Naive B cell (primary cell): ENCODE measurements at places on chromosomes 4 and X. TPM values are rescaled to one million over a fixed set of nuclear protein-coding genes. Genes with fewer than 3 reads are reported as not detected.

Gene GRK4
- polyA plus RNA-seq, result 1.0 TPM

Gene PDLIM3
- not detected for polyA plus RNA-seq

Gene DUSP9
- not detected for polyA plus RNA-seq

Gene DKC1
- polyA plus RNA-seq, result 43.7 TPM

Gene CABS1
- not detected for polyA plus RNA-seq

Gene PFKFB1
- not detected for polyA plus RNA-seq

Gene SHOX
- polyA plus RNA-seq, result not detected

Gene EOLA1
- polyA plus RNA-seq, result 27.8 TPM

Gene SSX3
- not detected for polyA plus RNA-seq

Gene SLIT2
- not detected for polyA plus RNA-seq

Gene NUDT11
- 0.16 TPM for polyA plus RNA-seq

Gene LIMCH1
- polyA plus RNA-seq, result not detected
